ENCODE measurements at places on chromosomes 2 and 18.

DNA sequence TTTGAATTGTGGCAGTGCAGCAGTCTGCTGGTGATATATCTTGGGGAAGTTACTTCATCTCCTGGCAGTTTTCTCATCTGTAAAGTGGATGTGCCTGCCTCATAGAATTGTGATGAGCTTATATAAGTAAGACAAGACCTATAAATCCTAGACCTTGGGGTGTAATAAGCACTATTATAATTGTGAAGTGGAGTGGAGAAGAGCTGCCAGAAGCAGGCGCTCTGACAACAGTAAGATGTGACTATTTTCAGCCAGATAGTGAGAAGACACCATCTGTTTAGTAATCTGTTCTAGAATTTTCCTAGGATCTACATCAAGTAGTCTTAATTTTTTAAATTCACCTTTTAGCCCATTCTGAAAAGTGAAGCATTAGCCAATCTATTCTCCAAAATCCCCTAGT is 85.6 kb upstream of the TSPYL6 start:
- no peak for DNase-seq

- DNase-seq, result no peak
Observed at GRCh38 chr2:179528576-179529069, 264.0 kb upstream of the SESTD1 start.

GRCh38 chr2:85277416-85278158 is 50.2 kb downstream of the TGOLN2 start:
- DNase-seq, result no peak

- no peak for DNase-seq
Observed at GRCh38 chr2:85648619-85649018, 19.4 kb downstream of the SFTPB start.

- no peak for DNase-seq
Observed at GRCh38 chr2:177717831-177718618, 325.5 kb downstream of the AGPS start.

GRCh38 chr2:206031162-206031784 is 54.7 kb downstream of the INO80D start:
- no peak for DNase-seq

DNA sequence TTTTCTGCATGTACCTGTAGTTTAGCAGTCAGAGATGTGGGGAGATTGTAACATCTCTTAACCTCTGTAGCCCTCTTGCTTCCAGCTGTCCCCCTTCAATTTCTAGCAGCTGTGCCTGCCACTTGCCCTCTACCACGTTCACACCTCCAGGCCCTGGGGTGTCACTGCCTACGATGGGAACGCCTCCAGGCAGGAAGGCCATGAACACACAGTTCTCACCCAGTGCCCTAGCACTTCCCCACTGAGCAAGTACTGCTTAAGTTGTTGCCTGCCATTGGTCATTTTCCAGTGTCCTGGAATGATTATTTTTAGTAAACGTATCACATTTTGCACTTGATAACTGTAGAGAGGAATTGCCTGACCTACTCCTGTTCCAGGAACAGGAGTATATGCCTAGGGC is 77.1 kb upstream of the B3GNT7 start:
- DNase-seq, result no peak

- DNase-seq, result no peak
Observed at GRCh38 chr18:35174745-35175144, 66.1 kb upstream of the ZNF397 start.

Measured in H1 (cell line).